Sigmoid colon (tissue), 7 donors: ENCODE measurements at places on chromosomes 11 and 22. TPM values are rescaled to one million over a fixed set of nuclear protein-coding genes. Genes with fewer than 3 reads are reported as not detected.

DCDC1 gene
- 0.27 TPM for total RNA-seq

MYOD1 gene
- total RNA-seq: not detected

FGF4 gene
- total RNA-seq: not detected

OR6A2 gene
- total RNA-seq: 0.14 TPM

ADORA2A gene
- 3.6 TPM for total RNA-seq

FBLN1 gene
- 193 TPM for total RNA-seq

RBMXL2 gene
- total RNA-seq: not detected

MYO7A gene
- total RNA-seq: 7.7 TPM

ART1 gene
- total RNA-seq: not detected
